ENCODE measurements at places on chromosomes 4 and X.

DNA sequence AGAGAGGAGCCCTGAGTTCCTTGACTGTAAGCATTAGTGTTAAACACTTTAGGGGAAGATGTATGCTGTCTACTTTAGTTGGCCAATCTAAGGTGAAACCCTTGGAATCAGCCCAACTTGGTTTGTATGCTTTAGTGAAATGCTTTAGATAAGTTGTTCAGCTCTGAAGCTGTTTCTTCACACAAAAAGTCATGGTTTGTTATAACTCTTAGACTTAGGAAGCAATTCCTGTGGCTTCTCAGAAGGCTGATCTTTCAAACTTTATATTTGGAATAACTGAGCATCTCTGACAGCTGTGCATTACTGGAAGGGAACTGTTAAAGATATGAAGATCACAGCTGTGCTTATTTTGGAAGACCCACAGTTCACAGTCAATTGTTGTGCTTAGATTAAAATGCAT is 714.1 kb downstream of the FAT4 start:
- no peak for DNase-seq

- peak; percentile 34 for DNase-seq
These were observed at the start of gene EDA2R for GRCh38 chrX:66638591-66639500. EDA2R (minus strand) TSS chrX:66639078; CDS start chrX:66616020, 23,058 bp downstream.

- no peak for DNase-seq
These were observed 188.4 kb upstream of the RPL34 start for GRCh38 chr4:108431986-108432385.

GRCh38 chr4:153706519-153706918 is 22.4 kb downstream of the TLR2 start:
- DNase-seq = no peak
